Progenitor cell of endocrine pancreas (in vitro differentiated cells): ENCODE measurements at places on chromosomes 2 and 18.

- no peak overlapping the region for H3K4me3 ChIP-seq
- H3K4me1 ChIP-seq: no peaks in the 10 kb centered on the region
- no peaks in the 10 kb centered on the region for H3K27me3 ChIP-seq
- H3K36me3 ChIP-seq: no peaks in the 10 kb centered on the region
- no peak overlapping the region for H3K27ac ChIP-seq
Observed at GRCh38 chr18:58996131-58996641, 131.5 kb downstream of the ZNF532 start.

DNA sequence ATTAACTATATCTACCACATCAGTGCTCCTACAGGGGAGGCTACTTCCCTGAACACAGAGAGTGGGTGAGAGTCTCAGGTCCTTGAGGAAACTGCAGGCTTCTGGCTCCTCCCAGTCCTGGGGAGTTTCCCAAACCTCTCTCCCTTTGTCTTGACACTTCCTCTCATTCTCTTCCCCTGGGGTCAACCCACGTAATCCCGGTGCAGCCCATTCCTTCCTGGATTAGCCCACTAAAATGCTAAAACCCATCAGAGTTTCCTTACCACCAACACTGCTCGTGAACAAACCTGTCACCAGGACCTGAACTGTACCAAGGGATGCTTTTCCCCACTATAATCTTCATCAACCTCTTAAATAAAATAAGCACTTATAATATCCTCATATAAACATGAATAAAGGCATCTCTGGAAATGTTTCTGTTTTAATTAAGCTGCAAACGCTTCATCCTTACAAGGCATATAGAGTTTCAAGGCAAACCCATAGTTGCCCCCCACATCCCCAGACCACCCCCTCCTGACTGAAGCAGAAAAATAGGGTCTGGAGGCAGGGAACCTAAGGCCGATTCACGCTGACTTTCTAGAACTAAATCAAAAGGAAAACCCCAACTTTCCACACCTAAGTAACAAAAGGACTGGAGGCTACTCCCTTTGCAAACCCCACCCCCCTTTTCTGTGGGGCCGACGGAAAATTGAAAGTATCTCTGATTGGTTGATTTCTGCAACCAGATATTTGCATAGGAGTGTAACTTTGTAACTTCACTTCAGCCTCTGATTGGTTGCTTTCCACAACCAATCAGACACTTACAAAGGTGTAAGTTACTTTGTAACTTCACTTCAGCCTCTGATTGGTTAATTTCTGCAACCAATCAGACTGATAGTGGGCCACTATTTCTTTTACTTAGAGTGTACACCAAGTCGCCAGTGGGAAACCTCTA, 19.0 kb downstream of the TMSB10 start:
- H3K4me3 ChIP-seq: no peak overlapping the region
- no peak for DNase-seq
- peaks cover 4% of the 10 kb centered on the region for H3K4me1 ChIP-seq

GRCh38 chr2:238260883-238261282, 21.0 kb upstream of the HES6 start:
- peaks cover 9% of the 10 kb centered on the region for H3K4me1 ChIP-seq
- H3K36me3 ChIP-seq: peaks cover 12% of the 10 kb centered on the region
- DNase-seq: no peak
- no peak overlapping the region for H3K27ac ChIP-seq
- no peaks in the 10 kb centered on the region for H3K27me3 ChIP-seq

DNA sequence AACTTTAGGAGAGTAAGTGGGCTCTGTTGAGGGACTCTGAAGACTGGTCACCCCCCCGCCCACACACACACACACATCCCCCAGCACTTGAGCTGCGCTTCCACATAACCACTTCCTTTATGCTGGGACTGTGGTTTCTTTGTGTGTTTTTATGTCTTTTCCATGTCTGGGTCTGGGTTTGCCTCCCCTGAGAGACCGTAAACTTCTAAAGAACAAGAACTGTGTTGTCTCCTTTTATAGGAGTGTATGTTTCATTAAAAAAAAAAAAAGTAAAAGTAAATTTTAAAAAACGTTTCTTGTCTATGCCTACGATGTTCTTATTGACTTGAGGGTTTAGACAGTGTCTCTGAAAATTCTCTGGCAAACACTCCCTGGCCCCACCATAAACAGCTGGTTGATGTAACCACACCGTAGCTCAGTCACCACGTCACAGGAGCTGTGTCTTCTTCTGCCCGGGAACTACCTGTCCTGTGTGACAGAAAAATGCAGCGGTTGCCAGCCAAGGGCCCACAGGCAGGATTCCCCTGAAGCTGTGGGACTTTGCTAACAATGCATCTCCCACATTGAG, 68.0 kb downstream of the KLHL29 start:
- H3K27ac ChIP-seq: no peak overlapping the region
- H3K4me3 ChIP-seq: no peak overlapping the region
- peaks cover 8% of the 10 kb centered on the region for H3K4me1 ChIP-seq
- no peaks in the 10 kb centered on the region for H3K36me3 ChIP-seq
- peaks cover 9% of the 10 kb centered on the region for H3K27me3 ChIP-seq
- DNase-seq: no peak

DNA sequence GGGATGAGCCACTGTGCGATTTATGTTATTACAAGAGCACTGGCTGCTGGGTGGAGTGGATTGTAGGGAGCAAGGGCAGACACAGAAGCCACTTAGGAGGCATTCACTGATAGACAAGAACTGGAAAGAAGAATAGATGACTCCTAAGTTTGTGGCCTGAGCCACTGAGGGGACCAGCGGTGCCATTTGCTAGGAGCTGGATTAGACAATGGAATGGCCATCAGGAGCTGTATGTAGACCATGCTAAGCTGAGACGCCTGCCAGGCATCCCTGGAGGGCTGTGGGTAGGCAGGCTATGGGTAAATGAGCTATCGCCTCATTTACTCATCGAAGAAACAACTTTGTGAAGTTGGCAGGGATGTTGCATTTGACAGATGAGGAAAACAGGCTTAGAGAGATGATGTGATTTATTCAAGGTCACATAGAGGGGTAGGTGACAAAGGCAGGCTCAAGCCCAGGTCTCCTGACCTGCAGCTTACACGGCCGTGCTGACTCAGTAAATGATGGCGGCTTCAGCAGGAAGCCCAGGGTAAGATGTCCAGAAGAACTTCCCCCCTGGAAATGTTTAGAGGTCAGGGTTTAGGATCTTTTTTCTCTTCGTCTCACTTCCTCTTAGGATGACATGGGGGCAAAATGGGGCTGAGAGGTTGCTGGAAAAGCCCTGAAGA, 2.8 kb downstream of the MFSD2B start:
- H3K4me1 ChIP-seq: peaks cover 6% of the 10 kb centered on the region
- H3K27me3 ChIP-seq: peaks cover 36% of the 10 kb centered on the region
- no peak overlapping the region for H3K4me3 ChIP-seq
- H3K36me3 ChIP-seq: no peaks in the 10 kb centered on the region

DNA sequence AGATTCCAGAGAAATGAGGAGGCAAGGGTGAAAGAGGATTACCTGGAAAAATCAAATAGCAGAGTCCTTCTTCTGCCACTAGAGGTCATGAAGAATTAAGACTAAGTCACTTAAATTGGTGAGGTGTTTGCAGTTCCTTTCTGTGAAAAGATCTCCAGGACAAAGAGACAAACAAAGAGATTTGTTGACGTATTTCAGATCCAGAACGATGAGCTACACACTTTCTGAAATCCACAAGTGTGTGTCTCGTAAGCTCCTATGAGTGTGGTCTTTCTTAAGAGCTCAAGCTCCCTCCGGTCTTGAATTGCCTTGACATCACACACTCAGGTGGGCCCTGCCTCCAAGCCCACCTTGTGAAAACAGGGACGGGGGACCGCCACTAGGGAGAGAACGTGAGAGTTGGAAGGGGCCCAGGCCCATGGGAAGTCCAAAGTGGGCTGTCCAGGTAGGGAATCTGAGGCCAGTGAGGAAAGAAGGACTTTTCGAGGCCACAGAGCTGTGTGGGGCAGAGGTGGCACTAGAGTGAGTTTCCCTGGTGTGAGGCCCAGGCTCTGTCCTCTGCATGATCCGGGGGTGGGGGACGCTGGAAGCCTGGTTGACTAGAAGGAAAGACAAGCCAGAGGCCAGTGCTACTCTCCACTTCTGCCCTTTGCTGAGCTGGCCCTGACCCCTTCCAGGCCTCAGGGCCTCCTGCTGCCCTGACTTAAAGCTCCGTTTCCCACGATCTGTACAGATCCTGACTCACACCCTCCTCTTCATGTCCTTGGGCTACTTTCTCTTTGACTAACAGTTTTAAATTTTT, 168.1 kb upstream of the NCK2 start:
- no peak overlapping the region for H3K4me3 ChIP-seq
- H3K4me1 ChIP-seq: peaks cover 8% of the 10 kb centered on the region
- DNase-seq: no peak
- H3K27me3 ChIP-seq: peaks cover 14% of the 10 kb centered on the region
- H3K36me3 ChIP-seq: no peaks in the 10 kb centered on the region

GRCh38 chr2:135555311-135555710, 24.0 kb downstream of the R3HDM1 start:
- peaks cover 10% of the 10 kb centered on the region for H3K36me3 ChIP-seq
- peaks cover 7% of the 10 kb centered on the region for H3K4me1 ChIP-seq
- no peak overlapping the region for H3K27ac ChIP-seq
- H3K4me3 ChIP-seq: no peak overlapping the region
- H3K27me3 ChIP-seq: no peaks in the 10 kb centered on the region

GRCh38 chr18:2687390-2688001, 32.0 kb downstream of the SMCHD1 start:
- DNase-seq: no peak
- no peak overlapping the region for H3K27ac ChIP-seq
- H3K4me1 ChIP-seq: no peaks in the 10 kb centered on the region
- H3K36me3 ChIP-seq: peaks cover 42% of the 10 kb centered on the region

DNA sequence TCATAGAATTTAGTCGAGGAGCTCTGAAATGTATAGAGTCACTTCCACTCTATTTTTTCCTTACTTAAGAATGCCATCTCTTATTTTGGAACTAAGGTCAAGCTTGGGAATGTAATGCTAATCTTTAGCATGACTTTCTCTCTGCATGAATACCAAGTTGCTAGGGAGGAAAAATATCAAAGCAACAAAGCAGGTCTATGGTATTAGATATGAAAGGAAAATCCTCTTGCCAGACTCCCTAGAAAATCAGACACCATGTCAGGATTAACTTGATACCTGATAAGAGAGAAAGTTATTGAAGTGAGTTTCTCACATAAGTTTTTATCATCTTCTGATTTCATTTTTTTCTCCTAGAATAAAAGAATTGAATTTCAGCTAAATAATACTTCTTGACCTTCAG, 341.7 kb upstream of the ZNF804A start:
- no peaks in the 10 kb centered on the region for H3K36me3 ChIP-seq
- no peak for DNase-seq
- H3K27ac ChIP-seq: no peak overlapping the region

DNA sequence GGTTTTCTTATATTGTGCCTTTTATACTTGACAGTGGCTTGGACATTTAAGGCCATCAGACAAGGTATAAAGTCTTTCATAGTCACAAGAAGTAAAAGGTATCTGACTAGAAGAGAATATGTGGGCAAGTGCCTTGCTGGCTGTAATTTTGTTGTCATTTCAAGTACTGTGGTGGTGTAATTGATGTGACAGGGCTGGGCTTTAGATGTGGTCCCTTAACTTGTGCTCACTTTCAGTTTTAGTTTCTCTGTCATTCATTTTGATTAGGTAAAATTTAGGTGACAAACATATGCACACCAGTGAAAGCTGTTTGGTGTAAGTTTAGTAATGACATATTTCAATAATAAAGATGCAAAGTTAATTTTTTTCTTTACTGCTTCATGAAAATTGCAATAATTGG, 31.2 kb upstream of the TBR1 start:
- no peak overlapping the region for H3K4me3 ChIP-seq
- H3K27ac ChIP-seq: no peak overlapping the region
- no peaks in the 10 kb centered on the region for H3K27me3 ChIP-seq
- H3K36me3 ChIP-seq: no peaks in the 10 kb centered on the region
- no peaks in the 10 kb centered on the region for H3K4me1 ChIP-seq

DNA sequence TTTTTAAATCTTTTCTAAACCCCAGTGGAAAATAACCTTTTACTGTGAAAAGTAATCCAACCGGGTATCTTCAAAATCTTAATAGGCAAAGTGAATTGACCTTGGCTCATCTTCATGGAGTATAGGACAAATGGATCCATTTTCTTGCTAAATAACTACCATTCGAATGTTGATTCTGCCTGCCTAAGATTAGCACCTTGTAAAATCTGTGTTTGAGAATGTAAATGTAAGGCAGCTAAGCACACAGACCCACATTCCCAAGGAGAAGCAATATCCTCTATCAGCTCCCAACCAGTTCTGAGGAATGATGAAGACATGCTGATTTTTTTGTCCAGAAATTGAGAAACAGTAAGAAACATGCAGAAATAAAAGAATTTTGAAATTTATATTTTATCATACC, 509.8 kb upstream of the SMIM21 start:
- no peaks in the 10 kb centered on the region for H3K27me3 ChIP-seq
- no peaks in the 10 kb centered on the region for H3K36me3 ChIP-seq
- no peaks in the 10 kb centered on the region for H3K4me1 ChIP-seq
- H3K4me3 ChIP-seq: no peak overlapping the region
- no peak overlapping the region for H3K27ac ChIP-seq

DNA sequence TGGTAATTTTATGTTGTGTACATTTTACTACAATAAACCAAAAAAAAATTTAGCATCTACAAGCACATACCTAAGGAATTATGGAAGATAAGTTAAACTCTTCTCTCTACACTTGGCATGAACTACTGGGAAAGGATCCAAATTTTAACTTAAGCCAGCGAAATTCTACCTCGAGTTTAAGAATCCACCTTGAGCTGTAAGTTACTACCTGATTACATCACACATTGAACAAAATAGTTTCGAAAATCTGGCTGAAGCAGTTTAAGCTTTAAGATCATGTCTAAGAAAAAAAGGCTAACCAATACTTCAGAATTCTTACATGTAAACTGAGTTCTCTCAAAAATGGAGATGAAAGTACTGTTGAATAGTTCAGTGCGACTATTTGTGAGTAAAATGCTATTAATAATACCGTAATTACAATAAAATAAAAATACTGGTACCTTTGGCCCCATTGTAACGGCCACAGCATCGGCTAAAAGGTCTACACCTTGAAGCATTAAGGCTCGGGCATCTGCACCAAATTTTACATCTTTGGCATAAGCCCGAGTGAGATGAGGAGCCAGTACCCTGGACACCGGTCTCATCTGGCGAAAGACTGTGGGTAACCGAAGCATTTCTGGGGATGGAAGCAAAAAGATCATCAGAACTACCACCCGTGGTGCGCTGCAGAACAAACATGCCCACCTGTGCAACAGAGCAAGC, 1.3 kb downstream of the HSPD1 start:
- no peak for DNase-seq
- peaks cover 28% of the 10 kb centered on the region for H3K36me3 ChIP-seq
- no peaks in the 10 kb centered on the region for H3K27me3 ChIP-seq
- peak overlapping the region; percentile 97 for H3K4me3 ChIP-seq
- H3K4me1 ChIP-seq: peaks cover 37% of the 10 kb centered on the region
- H3K27ac ChIP-seq: peak overlapping the region; percentile 97
